Activated T-helper 1 cell treated with anti-CD3 and anti-CD28 coated beads, Interleukin-2, amount 50 U/mL, for 16 hours (primary cell): ENCODE measurements at places on chromosomes 7 and 10.

DNA sequence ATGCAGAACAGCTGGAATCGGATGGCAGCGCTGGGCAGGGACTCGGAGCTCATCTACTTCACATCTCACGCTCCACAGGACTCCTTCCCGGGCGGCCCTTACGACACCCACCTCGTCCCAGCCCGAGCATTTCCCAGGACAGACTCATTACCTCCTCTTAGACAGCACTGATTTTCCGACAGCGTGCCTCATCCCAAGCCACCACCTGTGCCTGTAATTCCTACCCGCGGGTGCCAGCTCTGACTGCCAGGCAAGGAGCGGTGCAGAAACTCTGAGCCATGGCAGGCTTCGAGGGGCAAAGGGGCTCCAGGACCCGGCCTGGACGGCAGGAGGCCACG is 25.6 kb downstream of the GPER1 start:
- no peak for DNase-seq

DNA sequence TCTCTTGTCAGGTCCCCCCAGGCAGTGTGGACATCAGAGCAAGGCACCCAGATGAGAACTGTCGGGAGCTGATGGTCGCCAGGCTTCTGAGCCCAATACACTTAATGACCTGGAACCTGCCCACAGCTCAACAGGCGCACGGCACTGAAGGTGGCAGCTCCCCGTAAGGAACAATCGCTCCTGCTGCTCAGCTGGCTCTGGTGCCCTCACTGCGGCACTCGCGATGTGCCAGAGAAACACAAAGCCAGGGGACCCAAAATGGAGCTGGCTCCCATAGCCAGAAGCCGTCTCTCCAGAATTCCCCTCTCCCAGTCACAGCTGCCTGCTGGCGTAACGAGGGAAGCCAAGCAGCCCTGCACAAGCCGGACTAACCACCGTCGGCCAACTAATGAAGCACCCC is 6.3 kb downstream of the CALN1 start:
- DNase-seq: no peak

- no peak for DNase-seq
These were observed 24.0 kb upstream of the CNPY1 start for GRCh38 chr7:155570171-155570958.

DNA sequence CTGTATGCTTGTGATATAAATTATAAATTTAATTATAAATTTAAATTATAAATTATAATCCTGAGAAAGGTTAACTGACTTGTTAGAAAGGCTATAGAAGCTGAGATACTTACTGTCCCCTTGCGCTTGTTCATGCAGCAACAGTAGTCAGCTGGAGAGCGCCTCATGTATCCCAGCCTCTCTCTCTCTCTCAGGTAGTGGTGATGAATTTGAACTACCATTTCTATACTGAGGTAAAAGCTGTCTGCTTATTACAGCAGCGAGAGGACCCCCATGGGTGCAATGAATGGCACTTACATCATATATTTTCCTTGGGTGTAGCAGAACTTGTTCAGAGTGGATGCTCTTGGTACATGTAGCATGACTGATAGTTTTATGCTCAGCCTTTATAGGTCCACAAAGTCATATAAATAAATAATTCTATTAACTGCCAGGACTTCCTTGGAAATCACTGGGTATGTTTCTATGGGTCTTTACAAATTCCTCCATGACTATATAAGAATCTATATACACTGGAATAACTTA is 1308.7 kb downstream of the REEP3 start:
- no peak for DNase-seq

GRCh38 chr7:138170959-138171703 is 94.9 kb downstream of the AKR1D1 start:
- DNase-seq: no peak

GRCh38 chr10:131207176-131207575 is 104.3 kb downstream of the TCERG1L start:
- DNase-seq: no peak

DNA sequence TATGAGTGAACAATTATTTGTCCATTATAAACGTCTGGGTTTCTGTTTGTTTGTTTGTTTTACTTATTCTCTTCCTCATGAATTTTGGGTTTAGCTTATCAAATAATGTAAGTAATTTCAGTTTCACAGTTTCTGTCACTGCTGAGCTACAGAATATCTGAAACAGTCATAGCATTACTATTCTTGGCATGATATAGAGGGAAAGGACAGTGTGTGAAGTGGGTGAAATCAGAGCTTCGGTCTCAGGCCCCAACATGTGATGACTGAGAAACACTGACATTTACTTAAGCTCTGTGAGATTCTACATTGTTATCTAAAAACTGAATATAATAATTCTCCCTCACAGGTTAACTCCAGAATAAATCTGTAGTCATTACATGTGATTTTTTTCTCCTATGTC is 8.8 kb upstream of the OR6V1 start:
- no peak for DNase-seq
